ENCODE measurements at places on chromosomes 5 and 9. TPM values are rescaled to one million over a fixed set of nuclear protein-coding genes. Genes with fewer than 3 reads are reported as not detected.

DNA sequence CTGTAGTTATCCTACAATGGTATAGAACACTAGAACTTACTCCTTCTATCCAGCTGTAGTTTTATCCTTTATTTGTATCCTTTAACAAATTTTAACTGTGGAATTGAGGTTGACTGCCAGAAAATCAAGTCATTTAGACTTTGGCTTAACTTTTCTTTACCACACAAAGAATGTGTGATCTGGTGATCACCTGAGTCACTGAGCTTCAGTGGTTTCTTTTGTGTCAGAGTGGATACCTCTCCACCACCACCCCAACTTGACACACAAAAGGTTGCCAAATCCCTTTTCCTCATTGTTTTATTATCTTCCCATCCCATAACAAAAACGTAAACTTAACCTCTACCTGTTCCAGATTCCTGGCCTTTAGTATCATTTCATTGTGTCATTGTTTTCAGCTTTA lies 5.5 kb downstream of the OTULIN start:
- DNase-seq = no peak

GRCh38 chr5:93150311-93151012 lies 430.6 kb downstream of the NR2F1-AS1 start:
- DNase-seq = no peak

The FCN2 gene
- not detected for total RNA-seq

DNA sequence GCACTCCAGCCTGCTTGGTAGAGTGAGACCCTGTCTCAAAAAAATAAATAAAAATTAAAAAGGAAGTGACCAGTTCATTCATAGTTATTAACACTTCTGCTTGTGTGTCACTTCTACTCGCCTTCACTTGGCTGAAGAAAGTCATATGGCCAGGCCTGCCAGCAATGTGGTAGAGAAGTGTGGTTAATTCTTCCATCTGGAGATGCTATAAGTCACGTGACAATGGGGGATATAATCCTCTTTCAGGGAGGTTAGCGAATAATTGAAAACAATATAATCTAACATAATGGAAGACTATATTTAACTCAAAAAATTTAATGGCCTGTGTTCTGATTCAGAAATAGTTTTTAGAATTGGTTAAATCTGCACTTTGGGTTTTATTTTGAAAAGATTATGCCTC lies 305.6 kb downstream of the DOCK8 start:
- no peak for DNase-seq

The LPAR1 gene
- total RNA-seq = not detected

The ORM2 gene
- 2.2 TPM for total RNA-seq

GRCh38 chr9:131876486-131876885 lies 136.6 kb upstream of the RAPGEF1 start:
- DNase-seq = no peak

- DNase-seq = no peak
Measured at GRCh38 chr9:124429530-124429867, 14.3 kb upstream of the PSMB7 start.

DNA sequence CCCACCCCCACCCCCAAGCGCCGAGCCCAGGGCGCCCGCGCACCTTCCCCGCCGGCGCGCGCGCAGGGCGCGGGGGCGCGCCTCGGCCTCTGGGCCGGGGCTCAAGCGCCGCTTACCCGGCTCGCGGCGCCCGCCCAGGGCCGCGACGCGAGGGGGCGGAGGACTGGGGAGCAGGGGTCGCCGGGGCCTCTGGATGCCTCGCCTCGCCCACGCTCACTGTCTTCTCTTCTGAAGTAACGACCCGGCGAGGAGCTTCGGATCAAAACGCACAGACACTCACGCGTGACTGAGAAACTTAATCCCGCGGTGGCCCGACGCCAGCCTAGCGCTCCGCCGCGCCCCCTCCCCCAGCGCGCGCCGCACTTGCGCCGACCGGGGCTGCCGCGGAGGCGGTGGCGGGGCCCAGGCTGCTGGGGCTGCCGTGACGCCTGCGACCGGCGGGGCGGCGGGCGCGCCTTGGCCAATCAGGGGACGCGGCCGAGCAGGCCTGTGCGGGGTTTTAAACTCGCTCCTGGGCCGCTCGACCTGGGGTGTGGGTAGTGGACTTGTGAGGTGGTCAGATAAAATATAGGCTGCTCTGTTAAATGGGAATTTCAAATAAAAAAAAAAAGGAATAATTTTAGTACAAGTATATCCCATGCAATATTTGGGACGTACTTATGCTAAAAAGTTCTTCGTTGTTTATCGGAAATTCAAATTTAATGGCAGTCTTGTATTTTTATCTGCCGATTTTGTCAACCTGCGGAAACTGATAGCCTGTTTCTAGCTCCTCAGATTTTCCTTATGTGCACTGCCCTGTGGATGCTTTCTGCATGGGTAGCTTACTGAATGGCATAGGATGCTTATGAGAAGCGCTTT lies at the start of gene MPDZ:
MPDZ (minus strand) TSS at position 409 of the 858 bp plus-strand sequence. CDS start 29,377 bp downstream, outside the sequence.
- DNase-seq = no peak

The PCDHGA12 gene
- total RNA-seq = 0.53 TPM

DNA sequence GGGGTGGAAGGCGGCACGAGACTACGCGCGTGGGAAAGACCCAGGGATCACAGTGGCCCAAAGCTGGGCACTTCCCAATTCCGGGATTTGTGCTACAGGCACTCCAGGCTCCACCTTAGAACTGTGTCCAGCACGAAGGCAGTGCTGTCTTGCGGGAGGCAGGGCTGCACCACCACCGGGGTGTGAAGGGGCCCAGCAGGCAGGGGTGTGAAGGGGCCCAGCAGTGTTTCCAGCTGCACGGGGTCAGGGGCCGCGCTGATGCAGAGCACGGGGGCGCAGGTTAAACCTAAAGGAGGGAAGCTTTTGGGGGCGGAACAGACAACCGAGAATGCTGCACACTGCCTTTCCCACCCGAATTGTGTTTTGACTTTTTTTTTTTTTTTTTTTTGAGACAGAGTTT lies 1.1 kb upstream of the PDCD6 start:
- no peak for DNase-seq

The ZNF883 gene
- total RNA-seq = 1.4 TPM

DNA sequence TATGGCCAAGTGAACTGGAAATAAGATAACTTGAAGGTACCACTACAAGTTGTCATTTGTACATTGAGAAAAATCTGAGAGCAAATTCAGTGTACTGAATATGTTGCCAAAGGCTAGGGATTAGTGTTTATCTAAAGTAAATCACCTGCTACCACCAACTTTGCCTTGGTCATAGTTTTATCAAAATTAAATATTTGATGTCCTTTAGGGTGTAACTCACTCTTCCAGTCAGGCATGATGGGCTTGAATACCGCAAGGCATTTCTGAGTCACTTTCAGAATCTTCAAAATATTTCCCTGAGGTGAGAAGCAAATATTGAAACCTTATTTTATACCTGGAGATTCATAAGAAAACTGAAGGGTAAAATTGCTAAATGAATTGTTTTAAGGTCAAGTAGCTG lies 1338.6 kb upstream of the ACO1 start:
- DNase-seq = no peak

The XRCC4 gene
- 4.2 TPM for total RNA-seq

The MLANA gene
- not detected for total RNA-seq

The TRIP13 gene
- 1.3 TPM for total RNA-seq

- no peak for DNase-seq
Measured at GRCh38 chr5:154164249-154164581, 26.3 kb upstream of the GALNT10 start.

- DNase-seq = no peak
Measured at GRCh38 chr5:117691081-117691870, 1116.7 kb upstream of the SEMA6A start.

All from T-cell (primary cell).